Stimulated activated naive CD8-positive, alpha-beta T cell treated with anti-CD3 and anti-CD28 coated beads, Interleukin-15, amount 100 ng/mL, for 72 hours (primary cell): ENCODE measurements at places on chromosomes 1 and 21.

GRCh38 chr1:115833856-115834255 is 7.1 kb downstream of the NHLH2 start:
- no peak for DNase-seq

DNA sequence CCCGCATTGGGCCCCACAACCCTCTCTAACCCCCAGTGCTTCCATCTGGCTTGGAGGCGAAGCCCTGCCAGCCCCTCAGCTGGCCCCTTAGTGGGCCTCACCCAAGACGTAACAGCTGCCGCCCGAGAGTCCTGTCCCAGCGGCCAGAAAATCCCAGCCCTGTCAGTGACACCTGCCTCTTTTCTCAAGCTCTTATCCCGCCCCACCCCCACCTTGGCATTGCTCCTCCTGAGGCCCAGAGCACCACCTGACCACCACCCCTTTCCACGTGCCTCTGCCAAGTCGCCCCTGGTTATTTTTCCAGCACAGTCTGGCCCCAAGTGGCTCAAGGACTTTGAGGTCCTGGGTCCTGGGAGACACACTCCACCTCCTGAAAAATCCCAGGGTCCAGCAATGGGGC is 5.9 kb upstream of the CTRC start:
- no peak for DNase-seq

DNA sequence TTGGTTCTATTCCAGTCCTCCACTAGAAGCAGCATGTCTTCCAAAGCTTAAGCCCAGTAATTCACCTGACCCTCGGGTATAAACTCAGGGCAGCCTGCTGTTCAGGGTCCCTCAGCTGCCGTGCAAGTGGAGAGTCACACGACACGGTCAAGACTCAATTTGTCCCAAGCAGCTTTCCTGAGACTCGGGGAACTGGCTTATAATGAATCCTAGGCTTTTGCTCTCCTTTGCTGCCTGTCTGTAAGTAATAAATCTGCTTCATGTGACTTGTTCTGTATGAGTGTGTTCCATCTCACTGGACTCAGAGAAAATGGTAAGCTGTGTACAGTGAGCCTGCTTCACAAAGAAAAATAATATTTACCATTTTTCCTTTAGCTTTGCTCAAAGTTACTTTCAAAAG is 119.8 kb downstream of the CYYR1 start:
- DNase-seq: no peak

- DNase-seq: no peak
Observed at GRCh38 chr21:38181096-38181495, 75.7 kb upstream of the KCNJ15 start.

DNA sequence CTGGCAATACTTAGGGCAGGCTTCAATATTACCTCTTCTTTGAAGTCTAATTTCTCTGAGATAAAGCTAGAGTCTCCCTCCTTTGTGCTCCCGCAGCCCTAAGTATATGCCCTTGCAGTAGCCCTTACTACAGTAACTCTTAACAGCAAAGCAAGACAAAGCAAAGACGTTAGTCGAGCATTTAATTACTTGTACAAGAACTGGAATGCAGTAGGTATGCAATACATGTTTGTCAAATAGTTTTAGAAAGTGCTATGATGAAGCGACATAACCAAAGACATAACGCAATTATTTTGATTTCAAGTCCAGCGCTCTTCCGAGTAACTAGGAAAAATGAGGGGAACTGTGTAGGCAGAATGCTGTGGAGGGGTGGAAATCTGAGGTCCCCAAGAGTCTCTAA is 1.6 kb downstream of the P3H1 start:
- no peak for DNase-seq

GRCh38 chr21:32279377-32279680 is 480 bp upstream of the MIS18A start:
- DNase-seq: peak; percentile 7
